ENCODE measurements at places on chromosomes 2 and 18. TPM values are rescaled to one million over a fixed set of nuclear protein-coding genes. Genes with fewer than 3 reads are reported as not detected.

Gene CCDC138
- 12.1 TPM for total RNA-seq

Gene ALPP
- not detected for total RNA-seq

Gene ALK
- total RNA-seq = not detected

Gene GNLY
- 72.9 TPM for total RNA-seq

Gene AQP12B
- not detected for total RNA-seq

Gene GREB1
- total RNA-seq = 0.29 TPM

Gene PSMA8
- 0.89 TPM for total RNA-seq

All from activated CD4-positive, alpha-beta T cell treated with anti-CD3 and anti-CD28 coated beads, Interleukin-2, amount 10 ng/mL, durations not matched to agents 7 days and 5 days (primary cell).